ENCODE measurements at places on chromosomes 2 and 18. TPM values are rescaled to one million over a fixed set of nuclear protein-coding genes. Genes with fewer than 3 reads are reported as not detected.

The EIF4E2 gene
- total RNA-seq: 70.1 TPM

DNA sequence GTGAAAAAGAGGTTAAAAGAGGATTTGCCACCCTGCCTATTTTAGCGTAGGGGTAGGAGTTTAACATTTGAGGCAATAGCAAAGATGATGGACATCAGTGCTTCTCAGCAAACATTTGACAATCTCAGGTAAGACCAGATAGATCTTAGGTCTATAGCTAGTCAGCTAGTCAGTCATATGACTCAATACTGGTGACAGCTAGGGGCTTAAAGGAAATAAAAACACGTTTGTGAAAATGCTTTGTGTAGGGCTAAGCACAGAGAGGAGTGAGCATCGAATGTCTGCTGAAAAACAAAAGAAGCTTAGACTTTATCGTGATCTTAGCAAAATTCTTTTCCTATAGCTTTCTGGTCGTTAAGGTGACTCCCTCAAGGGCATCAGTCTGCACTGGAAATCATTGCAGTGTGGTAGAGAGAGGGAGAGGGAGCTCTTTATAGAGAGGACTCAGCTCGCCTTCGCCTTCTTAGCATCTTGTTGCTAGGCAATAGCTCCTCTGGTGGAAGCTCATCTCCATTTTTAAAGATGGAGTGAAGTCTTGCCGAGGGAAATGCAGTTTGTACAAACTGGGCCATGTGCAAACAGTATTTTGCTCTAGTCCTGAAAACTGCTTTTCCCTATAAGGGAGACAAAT, 62.8 kb upstream of the SLC38A11 start:
- DNase-seq: no peak
- no peaks in the 10 kb centered on the region for H3K4me1 ChIP-seq
- no peaks in the 10 kb centered on the region for H3K36me3 ChIP-seq
- no peak overlapping the region for H3K27ac ChIP-seq
- H3K27me3 ChIP-seq: peaks cover 18% of the 10 kb centered on the region

The ZNF396 gene
- total RNA-seq: 0.92 TPM

- H3K27me3 ChIP-seq: peaks cover 4% of the 10 kb centered on the region
- no peak for DNase-seq
- no peaks in the 10 kb centered on the region for H3K36me3 ChIP-seq
- H3K27ac ChIP-seq: no peak overlapping the region
- H3K4me3 ChIP-seq: no peak overlapping the region
Measured at GRCh38 chr2:158984604-158985135, 16.2 kb downstream of the TANC1 start.

GRCh38 chr2:170873035-170873692, 55.9 kb upstream of the GORASP2 start:
- peak overlapping the region; percentile 39 for H3K27ac ChIP-seq
- H3K36me3 ChIP-seq: no peaks in the 10 kb centered on the region
- H3K4me1 ChIP-seq: peaks cover 10% of the 10 kb centered on the region
- DNase-seq: peak; percentile 72
- H3K4me3 ChIP-seq: peak overlapping the region; percentile 77
- peaks cover 11% of the 10 kb centered on the region for H3K27me3 ChIP-seq

DNA sequence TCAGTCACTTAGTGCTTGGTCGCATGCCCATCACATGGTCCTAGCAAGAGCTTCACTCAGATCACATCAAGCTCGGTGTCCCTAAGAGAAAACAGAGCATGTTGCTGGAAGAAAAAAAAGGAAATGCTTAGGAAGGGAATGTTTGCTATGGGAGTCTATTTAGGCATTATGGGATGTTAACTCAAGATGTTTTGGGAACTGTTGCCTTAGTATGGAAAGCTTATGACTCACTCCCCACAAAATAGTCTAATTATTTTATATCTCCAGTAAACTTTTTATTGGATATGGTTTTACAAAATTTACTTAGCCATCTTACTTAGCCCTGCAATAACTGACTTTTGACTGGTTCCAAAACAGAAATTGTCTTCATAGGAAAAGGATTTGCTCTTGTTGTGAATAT, 439.5 kb upstream of the ZEB2 start:
- H3K4me3 ChIP-seq: no peak overlapping the region
- H3K27me3 ChIP-seq: no peaks in the 10 kb centered on the region
- H3K36me3 ChIP-seq: no peaks in the 10 kb centered on the region
- no peak overlapping the region for H3K27ac ChIP-seq
- DNase-seq: no peak
- no peaks in the 10 kb centered on the region for H3K4me1 ChIP-seq

DNA sequence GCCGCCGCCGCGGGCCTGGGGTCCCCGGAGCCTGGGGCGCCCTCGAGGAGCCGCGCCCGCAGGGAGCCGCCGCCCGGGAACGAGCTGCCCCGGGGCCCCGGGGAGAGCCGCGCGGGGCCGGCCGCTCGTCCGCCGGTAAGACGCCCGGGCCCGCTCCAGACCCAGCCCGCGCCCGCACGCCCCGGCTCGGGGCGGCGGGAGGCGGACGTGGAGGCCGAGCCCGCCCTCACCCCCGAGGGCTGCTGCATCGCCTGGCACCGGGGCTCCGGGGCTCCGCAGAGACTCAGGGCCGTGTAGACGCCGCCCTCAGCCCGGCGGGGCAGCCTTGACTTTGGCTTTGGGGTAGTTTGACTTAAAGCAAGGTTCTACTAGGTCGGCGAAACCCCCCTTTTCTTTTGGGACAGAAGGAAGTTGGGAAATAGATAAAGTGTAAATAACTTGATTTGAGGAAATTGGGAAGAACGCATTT, 335 bp downstream of the ERFE start:
- no peak overlapping the region for H3K27ac ChIP-seq
- peak; percentile 43 for DNase-seq
- peaks cover 10% of the 10 kb centered on the region for H3K4me1 ChIP-seq
- H3K27me3 ChIP-seq: peaks cover 29% of the 10 kb centered on the region

DNA sequence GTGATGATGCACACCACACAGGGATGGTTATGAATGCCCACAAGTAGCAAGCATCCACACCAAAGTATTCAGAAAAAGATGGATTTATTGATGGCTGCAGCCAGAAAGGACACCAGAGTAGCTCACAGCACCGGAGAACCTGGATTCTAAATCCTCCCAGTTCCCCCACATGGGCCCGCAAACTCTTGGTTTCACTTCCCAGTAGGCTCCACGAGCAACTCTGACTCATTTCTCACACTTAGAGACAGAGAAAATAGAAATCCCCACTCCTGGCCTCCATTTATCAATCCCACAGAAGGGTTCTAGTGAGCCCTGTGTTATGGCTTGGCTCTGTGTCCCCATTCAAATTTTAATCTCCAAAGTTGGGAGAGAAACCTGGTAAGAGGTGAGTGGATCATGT, 426.7 kb upstream of the MYT1L start:
- no peak overlapping the region for H3K4me3 ChIP-seq
- no peaks in the 10 kb centered on the region for H3K36me3 ChIP-seq
- no peaks in the 10 kb centered on the region for H3K27me3 ChIP-seq
- H3K27ac ChIP-seq: no peak overlapping the region
- no peak for DNase-seq

The STK25 gene
- 86.2 TPM for total RNA-seq

DNA sequence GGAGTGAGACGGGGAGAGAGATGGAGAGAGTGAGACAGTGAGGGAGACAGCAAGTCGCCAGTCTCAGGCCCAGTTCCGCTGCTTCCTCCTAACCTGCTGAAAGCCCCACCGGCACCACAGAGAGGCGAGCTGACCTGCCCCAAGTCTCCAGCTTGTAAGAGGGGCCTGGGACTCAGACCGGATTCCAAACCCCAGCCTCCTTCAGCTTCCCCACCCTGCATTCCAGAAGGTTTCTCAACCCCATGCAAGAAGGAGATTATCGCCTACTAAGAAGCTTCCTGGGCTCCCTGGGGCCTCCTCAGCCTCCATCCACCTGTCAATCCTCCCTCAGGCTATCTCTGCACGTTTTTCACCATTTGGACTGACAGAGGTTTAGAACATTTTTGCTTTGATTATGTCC, 173.1 kb upstream of the RAB6C start:
- no peak overlapping the region for H3K4me3 ChIP-seq
- no peak overlapping the region for H3K27ac ChIP-seq
- no peak for DNase-seq
- no peaks in the 10 kb centered on the region for H3K4me1 ChIP-seq
- H3K36me3 ChIP-seq: no peaks in the 10 kb centered on the region
- peaks cover 6% of the 10 kb centered on the region for H3K27me3 ChIP-seq

DNA sequence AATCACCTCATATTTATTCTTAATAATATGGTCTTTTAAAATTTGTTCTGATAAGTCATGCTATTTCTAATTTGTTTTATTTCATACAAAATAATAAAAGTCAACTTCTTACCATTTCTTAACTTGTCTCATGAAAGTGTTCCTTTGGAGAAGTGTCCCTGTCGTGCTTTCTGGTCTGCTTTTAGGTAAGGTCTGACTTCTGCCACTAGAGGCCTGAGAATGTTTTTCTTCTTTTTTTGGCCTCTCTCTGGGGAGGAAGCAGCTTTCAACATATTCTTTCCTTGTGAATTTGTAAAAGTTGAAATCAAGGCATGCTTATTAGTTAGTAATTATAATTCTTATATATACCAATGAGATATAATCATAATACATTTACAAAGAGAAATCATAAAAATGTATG, 39.4 kb downstream of the MAP2 start:
- H3K36me3 ChIP-seq: no peaks in the 10 kb centered on the region
- no peak overlapping the region for H3K4me3 ChIP-seq

The KIF3C gene
- total RNA-seq: 4.1 TPM

- H3K36me3 ChIP-seq: no peaks in the 10 kb centered on the region
- DNase-seq: no peak
- H3K4me3 ChIP-seq: no peak overlapping the region
- no peaks in the 10 kb centered on the region for H3K4me1 ChIP-seq
- H3K27ac ChIP-seq: no peak overlapping the region
- H3K27me3 ChIP-seq: no peaks in the 10 kb centered on the region
Measured at GRCh38 chr2:228763379-228763981, 507.6 kb downstream of the PID1 start.

The SEH1L gene
- 155 TPM for total RNA-seq

DNA sequence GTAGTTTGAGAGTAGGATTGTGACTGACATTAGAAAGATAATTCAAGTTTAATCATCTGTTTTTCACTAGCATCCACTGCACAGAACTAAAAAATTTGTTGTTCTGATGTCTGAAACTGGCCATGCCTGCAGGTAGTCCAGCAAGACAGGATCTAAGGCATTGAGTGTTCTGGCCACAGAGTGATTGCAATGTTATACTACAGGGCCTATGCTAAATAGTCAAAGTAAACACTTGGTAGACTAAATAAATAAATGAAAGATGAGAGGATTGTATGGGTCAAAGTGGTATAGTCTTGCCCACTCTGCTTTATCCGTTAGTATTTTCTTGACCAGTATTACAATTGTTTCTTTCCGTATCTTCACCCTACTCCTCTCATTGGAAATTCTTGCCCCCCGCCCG, 27.6 kb upstream of the FANCL start:
- H3K27ac ChIP-seq: no peak overlapping the region
- DNase-seq: no peak
- no peaks in the 10 kb centered on the region for H3K36me3 ChIP-seq
- H3K4me1 ChIP-seq: no peaks in the 10 kb centered on the region

DNA sequence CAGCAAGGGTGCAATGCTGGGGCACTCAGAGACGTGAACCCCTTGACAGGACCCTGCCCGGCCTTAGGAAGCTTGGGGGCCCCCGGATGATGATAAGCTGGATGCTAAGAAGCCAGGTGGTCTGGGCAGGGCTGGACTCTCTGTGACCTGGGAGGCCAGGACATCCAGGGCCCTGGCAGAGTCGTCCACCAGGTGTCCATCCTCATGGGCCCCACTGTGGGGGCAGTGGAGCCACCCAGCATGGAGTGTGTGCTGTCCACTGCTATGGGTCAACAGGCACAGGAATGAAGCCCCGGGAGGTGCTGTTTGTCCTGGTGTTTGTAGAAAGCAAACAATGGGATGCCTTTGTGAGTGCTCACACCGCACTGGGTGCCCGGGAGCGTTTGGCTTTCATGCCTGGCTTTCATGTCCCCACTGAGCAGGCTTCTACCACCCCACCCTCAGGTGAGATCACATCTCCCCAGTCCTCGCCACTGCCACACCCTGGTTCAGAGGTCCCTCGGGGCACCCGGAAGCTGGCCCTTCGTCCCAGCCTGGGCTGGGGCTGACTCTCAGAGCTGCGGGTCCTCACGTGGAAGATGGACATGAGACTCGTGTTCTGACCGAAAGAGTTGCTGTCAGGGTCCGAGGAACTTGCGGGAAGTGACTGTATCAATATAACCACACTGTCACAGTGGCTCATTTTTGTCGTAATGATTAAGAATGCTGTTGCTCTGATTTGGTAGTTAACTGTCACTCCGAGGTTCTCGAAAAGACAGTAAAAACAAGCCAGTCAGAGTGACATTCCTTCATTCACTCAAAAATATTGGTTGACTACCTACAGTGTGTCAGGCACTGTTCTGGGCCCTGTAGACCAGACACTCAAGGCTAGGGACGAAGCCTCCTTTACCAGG, 53.3 kb downstream of the INHBB start:
- no peak overlapping the region for H3K27ac ChIP-seq
- H3K27me3 ChIP-seq: peaks cover 4% of the 10 kb centered on the region
- no peaks in the 10 kb centered on the region for H3K4me1 ChIP-seq
- DNase-seq: no peak
- H3K4me3 ChIP-seq: no peak overlapping the region

- H3K4me3 ChIP-seq: no peak overlapping the region
- no peak for DNase-seq
- H3K27ac ChIP-seq: no peak overlapping the region
- H3K27me3 ChIP-seq: no peaks in the 10 kb centered on the region
- peaks cover 11% of the 10 kb centered on the region for H3K4me1 ChIP-seq
- peaks cover 5% of the 10 kb centered on the region for H3K36me3 ChIP-seq
Measured at GRCh38 chr2:138496096-138496651, 5.4 kb upstream of the SPOPL start.

The IL1RN gene
- 0.30 TPM for total RNA-seq

DNA sequence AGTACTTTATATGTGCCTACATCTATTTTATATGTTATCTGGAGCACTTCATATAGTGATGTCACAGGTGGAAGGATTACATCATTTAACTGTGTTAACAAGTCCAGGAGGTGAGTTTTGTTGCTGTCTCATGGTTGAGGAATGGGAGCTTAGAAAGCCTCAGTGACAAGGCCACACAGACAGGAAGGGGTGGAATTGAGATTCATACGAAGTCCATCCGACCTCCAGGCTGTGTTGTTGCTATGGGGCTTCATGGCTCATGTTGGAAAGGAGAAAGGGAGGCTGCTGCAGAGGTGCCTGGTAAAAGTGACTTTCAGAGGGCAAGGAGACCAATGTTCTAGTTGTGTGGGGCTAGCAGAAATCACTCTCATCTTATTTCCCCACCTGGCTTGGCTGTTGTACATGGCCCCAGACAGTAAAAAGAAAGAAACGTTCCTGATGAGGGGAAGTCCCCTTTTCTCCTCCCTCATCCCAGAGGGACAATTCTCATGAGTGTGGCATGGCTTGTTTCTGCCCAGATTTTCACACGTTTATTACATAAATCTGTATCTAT, 31.0 kb upstream of the GREB1 start:
- peaks cover 6% of the 10 kb centered on the region for H3K4me1 ChIP-seq
- H3K36me3 ChIP-seq: no peaks in the 10 kb centered on the region
- H3K4me3 ChIP-seq: no peak overlapping the region
- no peak overlapping the region for H3K27ac ChIP-seq
